Heart right ventricle (tissue), 16 donors: ENCODE measurements at places on chromosomes 5 and 9. TPM values are rescaled to one million over a fixed set of nuclear protein-coding genes. Genes with fewer than 3 reads are reported as not detected.

CATSPER3 gene
- 1.0 TPM for polyA plus RNA-seq

DIMT1 gene
- 10.5 TPM for polyA plus RNA-seq

TRAF1 gene
- 2.2 TPM for polyA plus RNA-seq

BSPRY gene
- polyA plus RNA-seq, result 0.44 TPM

PGGT1B gene
- 2.0 TPM for polyA plus RNA-seq

FOXD4L3 gene
- polyA plus RNA-seq, result not detected

TMEM252 gene
- not detected for polyA plus RNA-seq

KIAA0825 gene
- 0.36 TPM for polyA plus RNA-seq

ACTBL2 gene
- polyA plus RNA-seq, result not detected

PHYHD1 gene
- 26.3 TPM for polyA plus RNA-seq

KIF24 gene
- 0.43 TPM for polyA plus RNA-seq

TEX48 gene
- polyA plus RNA-seq, result not detected

ADAMTS6 gene
- polyA plus RNA-seq, result 0.25 TPM

RHOBTB3 gene
- 30.4 TPM for polyA plus RNA-seq
